ENCODE measurements at places on chromosomes 4 and X.

GRCh38 chr4:110823251-110823650 is 200.4 kb upstream of the PITX2 start:
- no peak for DNase-seq

- DNase-seq, result no peak
Measured at GRCh38 chrX:22424122-22424915, 151.6 kb downstream of the CBLL2 start.

- no peak for DNase-seq
Measured at GRCh38 chrX:132900633-132901293, 57.7 kb downstream of the HS6ST2 start.

DNA sequence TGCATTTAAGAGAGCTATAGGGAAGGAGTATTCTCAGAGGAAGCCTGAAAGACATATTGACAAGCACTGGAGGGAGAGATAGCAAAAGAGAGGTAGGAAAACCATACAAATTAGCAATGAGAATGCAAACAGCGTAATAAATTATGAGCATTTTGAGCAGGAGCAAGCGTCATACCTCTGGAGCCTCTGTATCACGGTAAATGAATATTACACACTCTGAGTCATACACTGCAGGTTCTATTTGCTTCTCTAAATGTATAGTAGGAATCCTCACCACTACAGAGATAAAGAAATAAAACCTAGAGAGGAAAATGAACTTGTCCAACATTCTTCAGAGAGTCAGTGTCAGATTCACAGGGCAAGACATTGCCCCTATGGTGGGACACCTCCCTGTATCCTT is 46.4 kb upstream of the GABRE start:
- DNase-seq, result no peak

- DNase-seq, result no peak
Measured at GRCh38 chrX:3052860-3053259, 11.6 kb downstream of the ARSF start.

GRCh38 chr4:15400226-15400625 is 27.6 kb upstream of the C1QTNF7 start:
- no peak for DNase-seq

- DNase-seq, result no peak
Measured at GRCh38 chr4:13543839-13544605, at the start of gene NKX3-2. Gene NKX3-2, minus strand, starts transcription at chr4:13544508. Its CDS starts 94 bp downstream, at chr4:13544414.

DNA sequence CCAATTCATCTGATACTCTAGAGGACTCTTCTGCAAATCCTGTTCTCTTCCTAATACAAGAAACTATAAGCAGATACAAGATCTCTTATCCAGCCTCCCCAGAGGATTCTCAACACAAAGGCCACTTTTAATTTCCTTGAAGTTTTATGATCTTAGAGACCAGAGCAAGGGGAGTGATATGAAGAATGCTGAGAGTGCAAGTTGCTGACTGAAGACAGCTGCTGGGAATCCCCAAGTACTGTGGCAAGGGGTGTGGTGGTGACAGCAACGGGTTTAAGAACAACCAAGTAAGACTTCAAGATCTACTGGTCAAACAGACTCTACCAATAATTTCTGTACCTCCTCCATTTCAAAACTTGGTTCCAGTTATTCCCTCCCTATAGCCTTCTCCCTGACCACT is 7.0 kb downstream of the AMMECR1 start:
- DNase-seq, result no peak

DNA sequence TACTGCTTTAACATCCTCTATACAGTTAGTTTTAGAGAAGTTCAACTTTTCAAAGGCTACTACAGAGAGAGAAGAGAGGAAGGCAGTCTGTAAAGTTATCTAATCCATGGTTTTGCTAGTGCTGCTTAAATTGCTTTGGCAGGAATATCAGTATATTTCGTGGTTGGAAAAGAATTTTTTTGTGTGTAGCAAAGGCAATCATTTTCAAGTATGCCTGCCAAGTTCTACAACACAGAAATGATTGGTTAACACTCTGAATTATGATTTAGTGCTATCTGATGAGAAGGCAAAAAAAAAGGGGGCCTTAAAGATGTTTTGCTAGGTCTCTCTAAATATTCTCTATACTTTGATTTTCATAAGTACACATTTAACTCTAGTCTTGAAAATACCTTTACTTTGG is 133.1 kb downstream of the JADE1 start:
- DNase-seq, result no peak

DNA sequence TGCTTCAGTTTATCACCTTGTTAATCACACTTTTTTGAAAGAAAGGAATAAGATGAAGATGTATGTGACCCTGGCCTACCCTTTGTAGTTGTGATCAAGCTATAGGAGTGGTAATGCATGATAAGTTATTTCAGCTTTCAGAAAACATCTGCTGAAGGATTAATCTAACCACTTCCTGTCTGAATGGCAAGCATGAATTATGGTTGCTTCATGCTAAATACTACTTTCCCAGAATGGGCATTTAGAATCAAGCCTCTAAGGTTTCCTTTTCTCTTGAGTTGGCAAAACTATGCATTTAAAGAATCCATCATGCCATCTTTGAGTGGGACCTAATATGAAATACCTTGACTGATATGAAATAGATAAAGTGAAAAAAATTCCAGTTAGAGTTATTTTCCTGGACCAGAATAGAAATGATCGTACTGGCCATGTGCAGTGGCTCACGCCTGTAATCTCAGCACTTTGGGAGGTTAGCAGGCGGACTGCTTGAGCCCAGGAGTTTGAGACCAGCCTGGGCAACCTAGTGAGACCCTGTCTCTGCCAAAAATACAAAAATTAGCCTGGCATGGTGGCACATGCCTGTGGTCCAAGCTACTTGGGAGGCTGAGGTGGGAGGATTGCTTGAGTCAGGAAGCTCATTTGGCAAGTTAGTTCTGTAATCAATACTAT is 59.1 kb downstream of the ANXA3 start:
- no peak for DNase-seq

- DNase-seq, result no peak
Measured at GRCh38 chr4:2257361-2258081, 4.4 kb downstream of the MXD4 start.

- no peak for DNase-seq
Measured at GRCh38 chr4:633976-634598, 8.7 kb downstream of the PDE6B start.

- no peak for DNase-seq
Measured at GRCh38 chr4:183445097-183445428, 627 bp downstream of the CDKN2AIP start.

DNA sequence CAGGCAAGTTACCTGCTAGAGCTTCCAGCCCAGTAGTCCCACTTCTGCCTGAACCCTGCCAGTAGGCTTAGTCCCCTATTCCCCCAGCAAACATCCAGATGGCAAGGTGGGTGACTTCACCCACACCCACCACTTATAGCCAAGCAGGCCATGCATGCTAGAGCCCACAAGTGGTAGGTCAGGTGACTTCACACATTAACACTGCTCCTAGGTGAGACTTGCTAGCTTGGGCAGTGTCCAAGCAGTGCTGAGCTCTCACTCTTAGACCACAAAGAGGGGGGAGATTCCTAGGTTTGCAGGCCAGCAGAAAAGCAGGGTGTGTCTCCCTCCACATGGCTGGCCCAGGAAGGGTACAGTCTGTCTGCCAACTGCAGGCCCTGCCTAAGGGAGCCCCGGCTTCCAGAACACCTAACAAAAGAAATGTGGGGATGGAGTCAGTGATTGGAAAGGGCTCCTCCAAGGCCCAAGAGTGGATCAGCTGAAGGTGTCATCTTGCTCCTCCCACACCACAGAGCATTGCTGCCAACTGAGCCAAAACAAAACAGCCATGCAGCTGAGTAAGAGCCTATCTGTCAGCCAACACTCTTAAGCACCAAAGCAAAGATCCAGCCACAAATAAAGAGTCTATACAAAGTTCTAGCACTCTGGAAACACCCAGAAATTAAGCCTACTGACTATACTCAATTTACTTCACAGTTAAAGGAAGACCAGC is 158.1 kb upstream of the USP38 start:
- no peak for DNase-seq

DNA sequence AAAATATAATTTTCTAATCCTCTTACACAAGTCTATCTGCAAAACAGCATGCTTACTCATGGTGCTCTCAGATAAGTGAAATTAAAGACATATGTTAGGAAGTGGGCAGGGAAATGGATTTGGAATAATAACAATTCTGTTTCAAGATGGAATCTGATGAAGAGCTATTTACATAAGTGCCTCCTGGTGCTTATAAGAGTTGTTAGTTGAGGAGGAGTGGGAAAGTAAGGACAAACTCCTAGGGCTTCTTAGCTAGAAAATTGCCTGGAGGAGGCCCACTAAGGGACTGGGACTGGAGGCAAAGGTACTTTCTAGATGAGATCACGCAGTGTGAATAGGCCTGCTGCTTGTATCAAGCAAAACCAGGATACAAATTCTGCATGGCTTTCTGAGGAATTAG is 939.8 kb downstream of the GLUD2 start:
- no peak for DNase-seq

GRCh38 chrX:49147282-49147681 is 15.3 kb upstream of the MAGIX start:
- no peak for DNase-seq

DNA sequence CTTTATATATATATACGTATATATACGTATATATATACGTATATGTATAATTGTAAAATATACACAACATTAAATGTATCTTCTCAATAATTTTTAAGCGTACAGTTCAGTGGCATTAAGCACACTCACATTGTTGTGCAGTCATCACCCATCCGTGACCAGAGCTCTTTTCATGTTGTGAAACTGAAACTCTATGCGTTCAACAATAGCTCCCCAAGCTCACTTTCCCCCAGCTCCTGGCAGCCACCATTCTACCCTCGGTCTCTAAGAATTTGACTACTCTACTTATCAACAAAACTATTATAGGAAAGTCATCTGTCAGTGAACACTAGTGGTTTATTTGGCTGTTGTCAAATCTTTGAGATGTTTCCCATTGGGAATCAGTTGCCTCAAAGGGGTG is 621.8 kb upstream of the GALNT7 start:
- peak; percentile 8 for DNase-seq

DNA sequence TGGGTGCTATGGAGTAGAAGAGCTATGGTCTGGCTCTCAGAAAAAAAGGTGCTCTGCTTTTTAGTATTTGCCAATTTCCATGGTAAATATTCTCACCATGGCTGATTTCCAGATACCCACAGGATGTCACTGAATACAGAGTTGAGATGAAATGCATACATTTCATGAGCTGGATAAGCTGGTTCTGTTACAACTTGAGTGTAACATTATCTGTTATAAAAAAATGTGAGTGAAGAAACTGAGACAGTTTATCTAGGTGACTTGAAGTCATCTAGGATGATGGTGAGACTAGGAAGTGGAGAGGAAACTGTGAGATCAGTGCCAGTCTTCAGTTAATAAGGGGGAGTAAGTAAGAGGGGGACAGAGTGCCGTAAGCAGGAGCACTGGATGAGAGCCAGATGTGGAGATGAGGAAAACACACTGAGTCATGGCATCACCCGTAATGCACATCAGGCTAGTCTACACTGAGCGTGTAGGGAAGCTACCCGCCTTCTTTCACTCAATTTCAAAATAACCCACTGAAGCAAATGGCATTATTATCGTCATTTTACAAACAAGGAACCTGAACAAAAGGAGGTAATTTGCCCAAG is 5.0 kb downstream of the HPSE start:
- DNase-seq, result no peak

GRCh38 chr4:39486221-39486804 is 27.5 kb downstream of the LIAS start:
- DNase-seq, result no peak

GRCh38 chr4:153111426-153112040 is 92.7 kb upstream of the TRIM2 start:
- DNase-seq, result no peak

DNA sequence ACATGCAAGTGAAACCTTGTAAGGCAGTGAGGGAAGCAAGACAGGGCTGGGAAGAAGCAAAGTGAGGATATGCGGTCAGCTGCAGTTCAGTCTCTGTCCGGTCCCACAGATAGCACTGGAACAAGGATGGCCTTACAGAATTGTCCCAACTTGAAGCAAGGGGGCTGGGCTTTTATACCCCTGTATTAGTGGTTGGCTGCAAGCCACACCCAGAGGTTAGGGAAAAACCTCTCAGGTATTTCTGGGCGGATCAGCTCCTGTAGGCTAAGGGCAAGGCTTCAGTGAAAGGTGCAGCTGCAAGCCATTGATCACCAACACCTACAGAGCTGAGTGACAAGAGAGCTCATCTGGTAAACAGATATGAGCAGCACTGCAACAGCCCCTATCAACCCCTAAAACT is 89.0 kb downstream of the KDR start:
- no peak for DNase-seq

GRCh38 chr4:186688150-186688943 is 35.3 kb downstream of the FAT1 start:
- DNase-seq, result no peak

DNA sequence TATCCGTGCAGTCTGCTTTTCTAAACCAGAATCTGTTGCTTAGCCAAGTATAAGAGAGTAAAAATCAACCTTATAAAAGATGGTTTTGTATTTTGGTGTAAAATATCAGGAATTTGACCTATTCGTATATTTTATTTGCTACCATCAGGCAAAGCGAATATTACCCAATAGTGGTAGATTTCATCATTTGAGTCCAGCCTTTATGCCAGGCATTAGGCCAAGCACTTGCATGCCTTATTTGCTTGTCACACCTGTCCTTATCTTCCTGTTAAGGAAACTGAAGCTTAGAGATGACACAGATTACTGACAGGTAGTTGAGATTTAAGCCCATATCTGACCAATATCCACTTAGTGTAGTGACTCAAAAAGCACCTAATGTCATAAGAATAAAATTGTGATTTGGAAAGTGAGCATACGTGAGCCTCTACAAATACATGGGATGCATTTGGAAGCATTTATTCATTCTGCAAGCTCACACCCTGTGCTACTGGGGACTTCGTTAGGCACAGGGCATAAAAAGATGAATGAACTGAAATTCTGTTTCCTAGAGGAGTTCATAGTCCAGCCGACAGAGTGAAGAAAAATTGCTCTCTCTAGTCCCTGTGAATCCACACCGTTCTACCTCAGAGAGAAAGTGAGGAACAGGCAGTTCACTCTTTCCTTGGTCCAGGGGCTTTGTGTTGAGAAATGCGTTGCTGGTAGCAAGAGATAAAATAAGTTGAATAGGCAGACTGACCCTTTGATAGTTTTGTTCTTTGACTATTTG is 2.3 kb upstream of the RNF212 start:
- DNase-seq, result no peak

DNA sequence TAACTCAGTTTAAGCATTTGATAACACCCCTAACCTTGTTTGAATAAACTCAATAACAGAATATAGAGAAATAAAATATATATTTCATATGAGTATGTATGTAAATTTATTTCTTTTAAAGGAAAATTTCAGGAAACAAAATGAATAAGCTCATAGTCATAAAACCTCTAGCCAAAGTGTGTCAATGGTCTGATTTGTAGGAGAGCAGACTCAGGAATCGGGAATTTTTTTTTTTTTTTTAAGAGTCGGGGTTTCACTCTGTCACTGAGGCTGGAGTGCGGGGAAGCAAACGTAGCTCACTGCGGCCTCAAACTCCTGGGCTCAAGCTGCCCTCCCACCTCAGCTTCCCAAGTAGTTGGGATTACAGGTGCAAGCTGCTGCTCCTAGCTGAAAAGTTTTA is 2.4 kb downstream of the PKD2 start:
- no peak for DNase-seq

DNA sequence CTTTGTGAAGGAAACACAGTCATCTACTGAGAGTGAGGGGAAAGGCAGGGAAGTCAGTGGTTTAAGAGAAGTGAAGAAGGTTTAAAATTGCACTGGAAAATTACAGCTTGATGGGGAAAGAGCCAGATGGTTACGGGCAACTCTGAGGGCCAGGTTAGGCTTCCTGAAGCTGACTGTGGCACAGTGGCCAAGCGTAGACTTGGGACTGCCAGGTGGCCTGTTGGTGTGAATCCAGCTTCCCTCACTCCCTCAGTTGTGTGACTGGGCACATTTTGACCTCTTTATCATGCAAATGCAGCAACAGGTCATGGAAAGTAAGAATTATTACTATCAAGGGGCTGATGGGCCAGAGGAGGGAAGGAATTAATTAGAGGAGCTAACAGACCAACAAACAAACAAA is 390.1 kb downstream of the UNC5C start:
- DNase-seq, result no peak
